Activated CD4-positive, alpha-beta T cell treated with anti-CD3 and anti-CD28 coated beads, Interleukin-2, amount 10 ng/mL, durations not matched to agents 7 days and 5 days (primary cell): ENCODE measurements at places on chromosomes 5 and 9. TPM values are rescaled to one million over a fixed set of nuclear protein-coding genes. Genes with fewer than 3 reads are reported as not detected.

Gene PCDHA10
- total RNA-seq, result not detected

Gene UHRF2
- 69.8 TPM for total RNA-seq

- no peaks in the 10 kb centered on the region for H3K36me3 ChIP-seq
- H3K4me3 ChIP-seq, result no peak overlapping the region
- no peaks in the 10 kb centered on the region for H3K27me3 ChIP-seq
- H3K4me1 ChIP-seq, result no peaks in the 10 kb centered on the region
- H3K27ac ChIP-seq, result no peak overlapping the region
These were observed 844.8 kb downstream of the CDH9 start for GRCh38 chr5:26193626-26194025.

DNA sequence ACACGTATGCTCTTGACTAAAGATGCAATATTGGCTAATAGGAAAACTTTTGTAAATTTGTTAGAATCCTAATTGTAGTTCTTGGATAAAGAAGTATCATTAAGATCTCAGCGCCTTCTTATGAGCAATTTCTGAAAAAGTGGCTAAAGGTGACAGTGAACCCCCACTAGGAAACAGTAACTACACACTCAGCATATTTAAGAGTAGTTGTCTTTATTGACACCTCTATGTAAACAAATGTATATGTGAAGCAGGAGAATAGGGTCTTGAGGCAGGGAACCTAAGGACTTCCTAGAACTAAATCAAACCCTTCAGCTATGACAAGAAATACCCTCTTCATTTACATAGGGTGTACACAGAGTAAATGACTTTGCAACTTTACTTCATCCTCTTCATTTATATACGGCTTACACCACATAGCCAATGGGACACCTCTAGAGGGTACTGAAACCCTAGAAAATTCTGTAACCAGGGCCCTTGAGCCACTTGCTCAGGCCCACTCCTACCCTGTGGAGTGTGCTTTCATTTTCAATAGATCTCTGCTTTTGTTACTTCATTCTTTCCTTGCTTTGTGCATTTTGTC is 2.8 kb downstream of the NIPSNAP3A start:
- no peak for DNase-seq
- H3K4me1 ChIP-seq, result peaks cover 30% of the 10 kb centered on the region
- no peaks in the 10 kb centered on the region for H3K27me3 ChIP-seq
- no peak overlapping the region for H3K27ac ChIP-seq

Gene SLC46A2
- total RNA-seq, result not detected

- peak overlapping the region; percentile 93 for H3K27ac ChIP-seq
- peak; percentile 75 for DNase-seq
These were observed 51.1 kb downstream of the C9orf152 start for GRCh38 chr9:110156902-110157301.

Gene IFNA2
- total RNA-seq, result not detected

Gene HNRNPAB
- total RNA-seq, result 185 TPM

Gene COL15A1
- total RNA-seq, result 0.07 TPM

Gene PCDHGA12
- total RNA-seq, result not detected

GRCh38 chr5:9082996-9083395 is 462.9 kb downstream of the SEMA5A start:
- H3K4me3 ChIP-seq, result no peak overlapping the region
- no peaks in the 10 kb centered on the region for H3K4me1 ChIP-seq
- no peaks in the 10 kb centered on the region for H3K27me3 ChIP-seq
- no peaks in the 10 kb centered on the region for H3K36me3 ChIP-seq
- no peak for DNase-seq
- no peak overlapping the region for H3K27ac ChIP-seq
